ENCODE measurements at places on chromosomes 12 and 14.

DNA sequence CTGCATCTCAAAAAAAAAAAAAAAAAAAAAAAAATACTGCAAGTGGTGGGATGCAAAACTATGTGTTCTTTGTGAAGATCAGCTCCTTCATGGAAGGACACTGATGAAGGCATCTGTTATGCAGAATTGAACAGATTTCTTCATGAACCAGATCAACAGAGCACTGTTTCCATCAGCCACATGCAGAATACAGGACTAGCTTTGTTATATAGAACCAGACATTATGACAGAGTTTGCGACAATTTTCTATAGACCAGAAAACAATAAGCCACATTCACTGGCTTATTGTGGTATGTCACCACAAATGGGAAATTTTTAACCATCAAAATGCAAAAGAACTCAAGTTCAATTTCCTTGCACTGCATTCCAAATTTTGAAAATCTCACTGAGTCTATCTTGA, 34.7 kb downstream of the CIT start:
- H3K27ac ChIP-seq: no peak overlapping the region
- no peaks in the 10 kb centered on the region for H3K36me3 ChIP-seq
- H3K4me1 ChIP-seq: no peaks in the 10 kb centered on the region
- DNase-seq: no peak
- no peaks in the 10 kb centered on the region for H3K27me3 ChIP-seq

- H3K4me1 ChIP-seq: no peaks in the 10 kb centered on the region
- no peak for DNase-seq
- H3K4me3 ChIP-seq: no peak overlapping the region
- no peak overlapping the region for H3K27ac ChIP-seq
- no peaks in the 10 kb centered on the region for H3K36me3 ChIP-seq
Measured at GRCh38 chr12:50302686-50303085, 19.4 kb upstream of the LIMA1 start.

- DNase-seq: no peak
- H3K4me3 ChIP-seq: no peak overlapping the region
- no peaks in the 10 kb centered on the region for H3K36me3 ChIP-seq
- H3K27ac ChIP-seq: no peak overlapping the region
- H3K27me3 ChIP-seq: no peaks in the 10 kb centered on the region
Measured at GRCh38 chr14:20692116-20692751, 3.7 kb downstream of the ANG start.

GRCh38 chr12:15535352-15535781, 213.1 kb downstream of the PTPRO start:
- no peak overlapping the region for H3K27ac ChIP-seq
- no peak overlapping the region for H3K4me3 ChIP-seq
- H3K27me3 ChIP-seq: no peaks in the 10 kb centered on the region
- no peaks in the 10 kb centered on the region for H3K36me3 ChIP-seq

DNA sequence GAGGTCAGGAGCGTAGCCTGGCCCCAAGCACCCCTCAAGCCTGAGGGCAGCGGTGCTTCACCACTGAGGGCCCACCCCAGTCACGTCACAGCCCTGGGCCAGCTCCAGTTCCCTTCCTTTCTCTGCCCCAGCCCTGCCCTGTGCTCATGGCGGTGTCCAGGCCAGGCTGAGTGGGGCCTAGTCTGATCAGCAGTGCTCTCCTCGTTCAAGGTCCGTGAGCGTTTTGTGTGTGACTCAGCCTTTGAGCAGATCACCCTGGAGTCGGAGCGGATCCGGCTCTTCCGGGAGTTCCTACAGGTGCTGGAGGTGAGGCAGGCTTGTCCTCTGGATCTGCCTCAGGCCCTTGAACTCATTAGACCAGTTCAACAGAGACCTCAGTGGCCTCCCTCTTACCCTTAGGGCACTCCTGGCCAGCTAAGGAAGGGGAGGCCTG, 19.0 kb downstream of the PRPF40B start:
- H3K4me3 ChIP-seq: no peak overlapping the region
- no peaks in the 10 kb centered on the region for H3K4me1 ChIP-seq
- no peak for DNase-seq
- H3K36me3 ChIP-seq: peaks cover 29% of the 10 kb centered on the region
